ENCODE measurements at places on chromosomes 2 and 18.

- DNase-seq: peak; percentile 25
These were observed 533 bp downstream of the CXCR4 start for GRCh38 chr2:136117391-136117841.

- no peak for DNase-seq
These were observed 248.4 kb upstream of the KCNH7 start for GRCh38 chr2:163086940-163087339.

GRCh38 chr2:28802975-28803429 lies 7.6 kb upstream of the SPDYA start:
- DNase-seq: peak; percentile 21

GRCh38 chr2:43174368-43174916 lies 52.0 kb downstream of the ZFP36L2 start:
- no peak for DNase-seq

DNA sequence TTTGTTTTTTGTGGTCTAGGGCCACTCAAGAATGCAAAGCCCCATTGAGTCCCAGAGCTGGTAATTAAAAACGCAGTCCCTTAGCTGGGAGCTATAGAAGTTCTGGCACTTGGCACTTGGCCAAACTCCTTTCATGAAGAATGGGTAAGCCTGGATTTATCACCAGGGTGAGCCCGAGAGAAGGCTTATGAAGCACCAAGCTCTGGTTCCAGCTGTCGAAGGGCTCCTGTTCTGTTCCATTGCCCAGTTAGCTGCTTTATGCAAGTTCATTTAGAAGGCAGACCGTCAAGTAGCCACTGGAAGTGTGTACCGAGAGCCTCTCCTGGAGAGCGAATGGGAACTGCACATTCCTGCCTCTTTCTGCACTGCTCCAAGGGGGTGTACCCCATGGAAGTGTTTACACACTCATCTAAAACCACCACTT lies 14.2 kb downstream of the ECEL1 start:
- peak; percentile 3 for DNase-seq

GRCh38 chr2:47639467-47639866 lies 143.5 kb upstream of the MSH6 start:
- DNase-seq: no peak

DNA sequence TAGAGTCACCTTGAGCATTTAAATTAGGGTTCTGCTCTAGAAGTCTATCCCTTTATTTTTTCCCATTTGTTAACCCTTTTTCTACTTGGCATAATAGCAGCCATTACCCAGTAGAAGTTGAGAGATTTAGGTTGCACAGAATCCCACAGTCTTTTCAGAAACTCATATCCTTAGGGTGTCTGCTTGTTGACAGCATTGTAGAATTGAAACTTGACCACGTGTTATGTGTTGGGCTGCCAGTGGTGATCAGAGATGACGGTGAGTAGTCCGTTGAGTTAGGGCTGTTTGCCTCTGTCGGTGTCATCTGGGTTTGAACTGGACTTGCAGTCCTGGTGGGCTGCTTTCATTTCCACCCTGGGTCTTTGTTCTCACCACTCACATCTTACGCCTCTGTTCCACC lies 114.4 kb downstream of the NEDD4L start:
- no peak for DNase-seq

DNA sequence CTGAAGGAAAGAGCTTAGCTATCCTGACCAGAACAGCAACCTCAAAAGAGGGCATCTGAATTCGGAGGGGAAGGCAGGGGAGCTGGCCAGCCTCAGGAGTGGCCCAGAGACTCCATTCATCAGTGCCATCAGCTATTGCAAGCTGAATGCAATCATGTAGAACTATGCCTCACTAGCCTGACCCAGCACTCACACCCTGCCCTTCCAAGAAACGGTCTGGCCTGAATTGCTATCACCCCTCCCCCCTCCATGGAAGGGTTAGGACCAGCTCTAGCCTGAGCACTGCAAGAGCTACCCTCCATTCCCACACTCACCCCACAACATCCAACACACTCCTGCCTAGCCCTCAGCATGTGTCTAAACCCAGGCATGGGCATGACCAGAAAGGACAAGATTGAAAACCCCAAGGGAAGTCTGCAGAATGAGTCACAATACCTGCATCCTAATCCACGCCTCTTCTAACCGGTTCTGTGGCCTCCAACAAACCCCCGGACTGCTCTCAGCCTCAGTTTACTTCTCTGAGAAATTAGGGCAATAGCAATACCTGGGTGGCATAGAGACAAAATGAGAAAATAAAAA lies 120.3 kb downstream of the BCL11A start:
- DNase-seq: no peak

GRCh38 chr2:106882673-106883072 lies 3.3 kb downstream of the ST6GAL2 start:
- no peak for DNase-seq

DNA sequence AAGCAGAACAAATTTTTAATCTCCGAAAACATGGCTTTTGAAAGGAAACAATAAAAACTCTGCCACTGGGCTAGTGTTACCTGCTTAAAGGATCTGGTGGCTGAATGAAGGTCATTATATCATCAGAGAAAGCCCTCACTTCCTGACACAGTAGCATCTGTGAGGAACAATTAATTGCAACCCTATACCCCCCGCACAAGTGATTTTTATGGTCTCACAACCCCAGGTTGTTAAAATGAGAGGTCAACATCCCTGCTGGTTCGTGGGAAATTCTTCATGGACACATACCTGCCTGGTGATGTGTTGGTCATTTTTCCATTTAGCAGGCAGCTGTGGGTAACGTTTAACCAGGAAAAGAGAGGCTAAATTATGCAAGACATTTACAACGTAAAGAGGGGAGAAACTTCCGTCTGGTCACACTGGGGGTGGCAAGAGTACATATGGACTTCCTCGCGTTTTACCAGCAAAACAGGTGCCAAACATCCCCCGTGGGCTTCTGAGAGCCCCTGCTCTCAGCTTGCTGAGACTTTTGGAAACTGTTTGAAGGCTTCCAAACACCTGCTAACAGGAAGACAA lies 29.2 kb downstream of the NIFK start:
- no peak for DNase-seq

DNA sequence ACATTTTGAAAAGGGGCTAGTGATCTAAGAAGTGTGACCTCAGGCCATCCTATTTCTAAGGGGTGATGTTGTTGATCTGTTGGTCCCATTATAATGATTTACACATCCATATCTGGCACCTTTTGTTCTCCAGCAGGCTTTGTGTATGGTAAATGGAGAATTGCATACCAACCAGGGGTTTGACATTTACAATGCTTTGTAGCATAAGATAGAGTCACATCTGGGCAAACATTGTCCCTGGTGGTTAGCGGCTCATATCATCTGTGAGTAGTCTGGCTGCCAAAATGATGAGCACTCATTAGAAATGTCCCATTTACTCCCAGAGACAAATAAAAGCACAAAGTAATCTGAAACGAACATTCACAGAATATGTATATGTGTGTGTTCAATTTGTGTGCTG lies 1775.5 kb upstream of the CELF4 start:
- DNase-seq: no peak

GRCh38 chr2:176111309-176111663 lies 4.2 kb downstream of the HOXD11 start:
- DNase-seq: peak; percentile 67

DNA sequence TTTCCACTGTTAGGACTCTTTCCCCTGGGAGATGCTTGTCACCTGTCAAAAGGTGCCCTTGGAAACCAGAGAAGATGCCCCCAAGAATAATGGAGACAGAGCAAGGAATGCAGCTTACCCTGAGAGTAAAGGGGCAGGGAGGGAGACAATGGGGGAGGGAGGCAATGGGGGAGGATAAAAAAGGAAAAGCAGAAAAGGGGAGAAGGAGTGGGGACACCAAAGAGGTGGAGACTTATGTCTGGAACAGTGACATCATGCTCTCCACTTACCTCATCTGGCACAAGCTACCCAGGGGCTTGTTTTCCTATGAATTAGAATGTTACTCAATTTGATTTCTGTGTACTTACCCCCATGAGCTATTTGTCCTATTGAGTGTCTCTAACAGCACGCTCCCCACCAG lies 67.9 kb downstream of the MRO start:
- no peak for DNase-seq

DNA sequence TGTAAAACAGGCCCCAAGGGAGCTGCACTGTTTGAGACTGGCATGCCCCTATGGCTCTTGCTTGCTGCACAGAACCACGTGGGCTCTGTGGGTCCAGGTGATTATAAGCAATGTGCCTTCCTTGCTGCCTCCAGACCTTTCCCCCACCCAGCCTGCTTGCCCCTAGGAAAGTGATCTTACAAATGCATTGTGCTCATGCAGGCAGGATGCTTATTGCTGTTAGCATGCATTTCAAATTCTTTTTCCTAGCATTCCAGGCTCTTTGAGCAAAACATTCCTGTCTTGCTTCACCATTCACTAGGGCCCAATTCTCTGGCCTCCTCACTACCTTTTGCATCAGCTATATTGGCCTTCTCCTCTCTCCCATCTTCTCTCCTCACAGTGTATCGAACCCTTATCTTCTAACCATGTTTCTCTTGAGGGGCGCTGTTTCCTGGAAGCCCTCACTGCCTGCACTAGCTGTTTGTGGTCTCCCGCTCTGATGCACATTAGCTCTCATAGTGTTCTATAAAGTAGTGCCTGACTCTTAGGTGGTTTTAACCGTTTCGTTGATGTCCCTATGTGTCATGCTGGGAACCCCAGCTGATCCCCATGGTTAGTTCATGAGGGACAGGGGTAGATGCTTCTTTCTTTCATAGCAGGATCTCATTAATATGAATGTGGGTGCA lies 152.9 kb upstream of the EPAS1 start:
- DNase-seq: no peak

DNA sequence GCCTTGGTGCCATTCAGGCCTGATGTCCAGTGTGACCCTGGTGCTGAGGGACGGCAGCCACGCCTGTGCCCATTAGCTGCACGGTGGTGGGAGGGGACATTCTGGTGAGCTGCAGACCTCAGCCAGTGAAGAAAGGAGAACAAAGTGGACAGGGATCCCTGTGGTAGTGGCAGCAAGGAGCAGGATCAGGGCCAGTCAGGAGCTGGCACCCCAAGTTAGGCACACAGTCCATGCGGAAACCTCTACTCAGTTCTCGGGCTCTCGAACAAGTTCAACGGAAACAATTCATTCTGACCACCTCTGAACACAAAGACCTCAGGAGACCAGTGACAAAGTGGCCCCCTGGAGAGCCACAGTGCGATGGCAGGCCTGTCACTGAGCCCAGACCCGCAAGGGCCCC lies 30.1 kb downstream of the COA5 start:
- DNase-seq: no peak

DNA sequence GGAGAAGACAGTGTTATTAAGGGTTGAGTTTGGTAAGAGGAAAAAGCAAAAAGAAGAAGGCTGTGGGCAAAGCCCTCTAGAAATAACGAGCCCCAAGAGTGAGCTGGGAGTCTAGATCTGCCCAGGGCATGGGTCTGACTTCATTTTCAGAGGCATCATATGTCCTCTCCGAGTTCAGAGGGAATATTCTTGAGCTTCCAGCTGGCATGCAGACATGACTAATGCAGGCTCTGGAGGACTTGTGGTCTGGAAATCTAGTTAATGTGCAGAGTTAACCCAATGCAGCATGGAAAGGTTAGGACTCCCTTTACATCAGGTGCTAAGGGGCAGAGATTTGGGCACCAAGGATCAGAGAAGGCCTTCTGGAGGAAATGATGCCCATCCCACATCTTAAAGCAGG lies 7.3 kb downstream of the ACMSD start:
- DNase-seq: peak; percentile 71

DNA sequence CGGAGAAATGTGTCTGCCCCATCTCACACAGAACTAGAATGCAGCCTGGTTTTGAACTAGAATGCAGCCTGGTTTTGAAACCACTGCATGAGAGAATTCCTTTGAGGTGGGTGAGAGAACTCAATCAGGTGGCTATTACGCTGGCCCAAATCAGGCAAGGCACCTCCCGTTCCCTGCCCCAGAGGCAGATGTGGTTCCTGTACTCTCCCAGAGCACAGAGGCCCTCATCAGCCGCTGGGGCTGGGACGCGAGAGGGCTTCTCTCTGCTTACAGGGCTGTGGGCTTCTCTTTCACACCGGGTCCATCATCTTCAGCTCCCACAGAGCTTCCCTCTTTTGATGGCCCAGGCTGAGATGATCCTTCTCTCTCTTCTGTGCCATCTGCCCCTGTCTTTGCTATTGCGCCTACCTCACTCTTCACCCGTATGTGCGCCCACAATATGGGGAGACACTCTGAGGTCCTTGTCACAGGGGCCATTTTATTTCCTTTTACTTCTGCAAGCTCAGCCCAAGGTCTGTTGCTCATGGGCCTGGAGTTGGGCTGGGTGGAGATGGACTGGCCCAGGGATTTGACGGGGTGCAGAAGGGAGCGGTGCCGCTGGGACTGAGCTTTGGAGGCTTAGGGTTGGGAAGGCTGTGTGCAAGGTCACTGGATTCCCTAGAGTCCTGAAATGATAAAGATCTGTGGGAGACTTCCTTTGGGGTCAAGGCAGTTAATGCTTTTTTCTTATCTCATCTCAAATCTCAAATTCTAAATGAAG lies 84.4 kb upstream of the HS6ST1 start:
- DNase-seq: no peak

DNA sequence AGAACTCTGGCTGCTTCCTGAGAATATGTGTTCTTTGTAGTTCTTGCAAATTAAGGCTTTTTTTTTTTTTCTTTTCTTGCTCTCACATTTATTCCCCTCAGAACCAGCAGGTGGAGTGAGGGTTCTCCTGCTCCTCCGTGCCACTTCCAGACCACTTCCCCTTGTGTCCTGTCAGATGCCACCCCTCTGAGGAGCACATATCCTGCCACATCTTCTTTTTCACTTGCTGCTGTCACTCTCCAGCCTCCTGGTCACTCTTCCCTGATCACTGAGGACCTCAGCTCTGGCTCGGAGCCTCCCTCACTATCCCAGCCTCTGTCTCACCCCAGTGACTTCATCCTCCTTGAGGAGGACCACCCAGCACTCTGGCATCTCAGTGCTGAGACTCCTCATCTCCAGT lies 100.5 kb downstream of the TACR1 start:
- DNase-seq: peak; percentile 54

- DNase-seq: peak; percentile 11
These were observed 1597.9 kb upstream of the ACVR2A start for GRCh38 chr2:146246736-146247523.

- DNase-seq: no peak
These were observed 26.5 kb upstream of the MCFD2 start for GRCh38 chr2:46942143-46942526.

DNA sequence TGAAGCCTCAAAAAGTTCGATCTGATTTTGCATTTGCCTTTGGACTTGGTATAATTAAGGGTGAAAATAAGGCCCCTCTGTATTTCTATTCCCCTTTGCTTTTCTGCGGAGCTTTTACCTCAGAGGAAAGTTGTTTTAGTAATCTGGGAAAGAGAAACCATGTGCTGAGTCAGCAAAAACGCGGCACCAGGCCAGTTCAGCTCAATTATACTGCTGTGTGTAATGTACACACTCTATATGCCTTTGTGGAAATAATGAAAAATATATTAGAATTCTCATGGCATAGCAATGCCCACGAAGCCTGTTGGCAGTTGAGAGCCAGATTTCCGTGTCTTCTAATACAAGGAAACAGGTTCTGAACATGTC lies 161.9 kb upstream of the SIX2 start:
- peak; percentile 20 for DNase-seq

GRCh38 chr2:29195796-29196195 lies 80.6 kb downstream of the CLIP4 start:
- DNase-seq: no peak

- DNase-seq: no peak
These were observed 44.1 kb upstream of the ORC2 start for GRCh38 chr2:201007584-201007998.

Data from fibroblast of mammary gland (primary cell).